ENCODE measurements at places on chromosomes 16 and 17.
A peak's percentile ranks its signal among the peaks of the same experiment; 100 is the strongest.

DNA sequence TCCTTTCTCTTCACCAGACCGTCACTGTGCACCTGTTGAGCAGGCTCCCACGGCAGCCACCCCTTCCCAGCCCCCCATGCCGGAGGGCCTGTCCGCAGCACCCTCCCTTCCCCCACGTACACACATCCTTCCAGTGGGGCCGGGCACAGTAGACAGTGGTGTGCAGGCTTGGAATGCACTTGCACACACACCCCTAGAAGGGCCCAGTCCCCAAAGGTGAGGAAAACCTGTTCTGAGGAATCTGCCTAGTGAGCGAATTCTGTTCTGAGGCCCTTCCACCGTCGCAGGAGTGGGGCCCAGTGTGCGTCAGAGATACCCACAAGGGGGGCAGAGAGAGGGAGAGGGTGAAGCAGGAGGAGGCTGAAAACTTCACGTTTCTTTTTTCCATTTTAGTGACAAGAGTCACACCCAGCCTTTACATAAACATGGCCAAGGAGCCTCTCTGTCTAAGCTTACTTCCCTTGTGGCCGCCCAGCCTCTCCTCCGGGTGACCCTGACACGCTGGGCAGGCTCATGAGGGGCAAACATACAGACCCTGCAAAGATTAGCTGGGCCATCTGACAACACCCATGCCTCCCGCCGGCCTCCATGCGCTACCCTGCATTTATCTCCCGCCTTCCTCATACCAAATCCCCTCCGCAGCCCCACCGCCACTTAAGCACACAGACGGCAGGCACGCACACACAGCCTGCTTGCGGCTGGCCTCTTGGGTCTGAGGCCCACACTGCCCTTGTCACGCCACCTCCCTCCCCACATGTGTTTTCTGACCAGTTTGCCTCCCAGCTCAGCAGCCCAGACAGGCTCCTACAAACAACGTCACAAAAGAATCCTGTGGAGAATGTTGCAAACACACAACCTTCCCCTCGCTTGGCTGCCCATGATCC lies 1.8 kb downstream of the ZBTB4 start:
- DNase-seq, result peak; percentile 59

GRCh38 chr16:6573577-6573976 lies 759.1 kb upstream of the RBFOX1 start:
- DNase-seq, result no peak

- no peak for DNase-seq
These were observed 27.8 kb upstream of the GHDC start for GRCh38 chr17:42221886-42222745.

DNA sequence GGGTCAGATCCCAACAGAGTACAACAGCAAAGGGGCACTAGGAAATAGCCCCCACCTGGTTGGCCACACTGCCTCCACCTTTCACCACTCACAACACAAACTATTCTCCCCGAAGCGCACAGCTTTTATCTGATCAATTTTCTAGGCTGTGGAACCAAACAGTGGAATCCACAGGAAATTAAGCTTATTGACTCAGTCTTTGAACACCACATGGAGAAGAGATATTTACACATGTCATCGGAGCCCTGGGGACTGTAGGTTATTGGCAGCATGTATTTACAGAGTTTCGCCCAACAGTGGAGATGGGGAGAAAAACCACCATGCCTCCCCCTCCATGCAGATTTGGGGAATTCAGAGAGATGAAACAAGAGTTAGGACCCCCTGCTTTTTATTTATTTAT lies 154.8 kb downstream of the XYLT1 start:
- no peak for DNase-seq

GRCh38 chr17:795721-796120 lies 13.6 kb downstream of the MRM3 start:
- no peak for DNase-seq

GRCh38 chr17:19237389-19238166 lies 412 bp downstream of the EPN2 start:
- DNase-seq, result peak; percentile 61

DNA sequence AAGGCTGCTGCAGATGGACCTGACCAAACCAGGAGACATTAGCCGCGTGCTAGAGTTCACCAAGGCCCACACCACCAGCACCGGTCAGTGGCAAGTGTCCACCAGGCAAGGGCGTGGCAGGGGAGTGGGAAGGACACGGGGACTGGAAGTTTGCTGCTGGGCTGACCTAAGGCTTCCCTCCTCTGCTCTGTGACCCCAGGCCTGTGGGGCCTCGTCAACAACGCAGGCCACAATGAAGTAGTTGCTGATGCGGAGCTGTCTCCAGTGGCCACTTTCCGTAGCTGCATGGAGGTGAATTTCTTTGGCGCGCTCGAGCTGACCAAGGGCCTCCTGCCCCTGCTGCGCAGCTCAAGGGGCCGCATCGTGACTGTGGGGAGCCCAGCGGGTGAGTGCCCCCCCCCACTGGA lies 4.8 kb downstream of the HSD11B2 start:
- no peak for DNase-seq

GRCh38 chr17:50787106-50787505 lies 19.8 kb upstream of the ANKRD40CL start:
- DNase-seq, result no peak

- no peak for DNase-seq
These were observed 36.4 kb downstream of the AKAP1 start for GRCh38 chr17:57121308-57122042.

DNA sequence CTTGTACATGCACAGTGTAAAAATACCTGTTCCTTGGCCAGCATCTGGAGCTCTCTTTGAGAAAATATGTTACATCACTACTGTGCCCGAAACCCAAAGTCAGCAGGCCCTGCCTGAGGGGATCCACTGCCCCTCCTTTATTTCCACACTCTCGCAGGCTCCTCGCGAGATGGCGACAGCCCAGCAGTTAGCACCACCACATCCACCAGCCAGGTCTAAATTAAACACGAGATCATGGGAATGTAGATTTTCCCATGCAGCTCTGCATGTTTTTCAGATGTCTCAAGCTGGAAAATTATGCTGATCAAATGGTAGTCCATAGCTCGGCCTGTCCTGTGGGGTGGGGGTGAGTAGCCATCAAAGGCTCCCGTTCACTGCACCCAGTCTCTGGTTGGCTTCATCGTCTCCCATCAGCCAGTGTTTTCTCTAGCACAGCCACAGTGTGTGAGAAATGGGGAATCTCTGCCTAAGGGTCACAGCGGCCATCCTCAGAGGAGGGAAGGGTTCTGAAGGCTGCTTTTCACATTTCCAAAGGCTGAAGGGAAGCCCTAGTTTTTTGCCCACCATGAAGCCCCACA lies 34.7 kb downstream of the EPN2 start:
- no peak for DNase-seq

DNA sequence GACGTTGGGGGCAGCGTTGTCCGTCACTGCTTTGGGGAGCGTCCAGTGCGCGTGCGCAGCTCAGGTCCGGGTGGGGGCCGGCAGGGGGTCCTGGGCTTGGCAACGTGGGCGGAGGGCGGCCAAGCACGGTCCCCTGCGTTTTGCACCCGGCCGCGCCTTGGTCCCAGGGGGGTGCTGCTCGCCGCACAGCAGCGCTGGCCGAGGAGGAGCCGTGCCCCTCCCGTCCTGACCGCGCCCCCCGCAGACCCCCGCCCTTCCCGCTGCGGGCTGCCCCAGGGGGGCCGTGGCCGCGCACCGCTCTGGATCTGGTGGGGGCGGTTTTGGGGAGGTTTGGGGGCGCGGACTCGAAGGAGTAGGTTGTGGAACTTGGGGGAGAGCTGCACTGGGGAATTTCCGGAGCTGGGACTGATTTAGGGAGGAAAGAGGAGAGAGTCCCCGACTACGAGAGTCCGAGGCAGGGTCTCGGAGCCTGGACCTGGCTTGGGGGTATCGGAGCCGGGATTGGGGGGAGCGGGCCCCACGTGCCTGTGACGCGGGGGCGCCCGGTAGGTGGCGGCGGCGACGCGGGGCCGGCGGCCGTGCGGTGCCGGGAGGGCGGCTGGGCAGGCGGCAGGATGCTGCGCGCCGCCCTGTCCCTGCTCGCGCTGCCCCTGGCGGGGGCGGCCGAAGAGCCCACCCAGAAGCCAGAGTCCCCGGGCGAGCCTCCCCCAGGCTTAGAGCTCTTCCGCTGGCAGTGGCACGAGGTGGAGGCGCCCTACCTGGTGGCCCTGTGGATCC lies at the start of gene SLC9A5:
Gene SLC9A5, plus strand, starts transcription at position 579 of the 777 bp plus-strand sequence. Its CDS starts 36 bp downstream, at position 615.
- DNase-seq, result peak; percentile 43

DNA sequence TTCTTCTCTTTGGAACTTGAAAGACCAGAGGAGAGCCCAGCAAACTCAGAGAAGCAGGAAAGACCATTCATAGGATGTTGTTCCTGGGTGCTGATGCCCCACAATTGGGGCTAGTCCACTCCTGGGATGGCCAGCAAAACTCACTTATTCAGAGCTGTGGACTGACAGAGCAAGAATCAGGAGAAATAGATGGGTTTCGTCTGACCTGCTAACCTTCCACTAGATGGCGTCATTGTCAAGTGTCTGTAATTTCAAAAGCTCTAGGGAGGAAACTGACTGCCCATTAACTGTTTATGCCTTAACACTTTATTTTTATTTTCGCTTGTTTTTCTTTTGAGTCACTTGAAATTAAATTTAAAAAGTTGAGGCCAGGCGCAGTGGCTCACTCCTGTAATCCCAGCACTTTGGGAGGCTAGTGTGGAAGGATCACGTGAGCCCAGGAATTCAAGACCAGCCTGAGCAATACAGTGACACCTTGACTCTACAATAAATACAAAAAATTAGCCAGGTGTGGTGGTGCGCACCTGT lies 28.7 kb upstream of the MILR1 start:
- DNase-seq, result no peak

- DNase-seq, result no peak
These were observed 34.3 kb downstream of the APPBP2 start for GRCh38 chr17:60491771-60492170.

DNA sequence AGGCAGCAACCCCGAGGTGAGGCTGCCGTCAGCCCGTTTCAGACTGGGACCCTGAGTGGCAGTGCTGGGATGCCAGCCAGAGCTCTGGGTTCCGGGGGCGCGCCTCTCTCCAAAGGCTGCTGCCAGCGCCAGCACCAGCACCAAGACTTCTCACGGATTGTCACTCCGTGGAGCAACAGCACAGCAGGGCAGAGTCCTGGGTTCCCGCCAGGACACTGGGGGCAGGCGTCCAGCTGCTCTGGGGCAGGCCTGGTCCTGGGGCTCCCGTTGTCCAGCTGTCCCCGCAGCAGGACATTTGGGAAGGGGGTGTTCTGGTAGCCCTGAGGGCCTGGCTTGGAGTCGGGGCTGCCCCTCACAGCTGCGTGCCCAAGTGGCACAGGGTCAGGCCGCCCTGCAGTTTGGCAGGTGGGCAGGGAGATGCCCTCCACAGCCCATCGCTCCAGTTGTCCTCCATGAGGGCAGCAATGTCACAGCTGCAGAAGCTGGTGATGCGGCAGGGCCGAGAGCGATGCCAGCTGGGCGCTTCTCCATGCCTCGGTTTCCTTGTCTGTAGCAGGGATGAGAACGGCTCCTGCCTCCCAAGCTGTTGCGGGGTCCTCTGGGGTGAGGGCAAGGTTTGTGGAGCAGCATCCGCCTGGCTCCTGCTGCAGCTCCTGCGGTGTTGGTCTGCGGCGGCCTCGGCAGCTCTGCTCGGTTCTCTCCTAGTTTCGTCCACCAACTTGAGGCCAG lies 137.3 kb upstream of the CIBAR2 start:
- DNase-seq, result no peak

- DNase-seq, result no peak
These were observed 192.5 kb downstream of the MSI2 start for GRCh38 chr17:57448759-57449283.

DNA sequence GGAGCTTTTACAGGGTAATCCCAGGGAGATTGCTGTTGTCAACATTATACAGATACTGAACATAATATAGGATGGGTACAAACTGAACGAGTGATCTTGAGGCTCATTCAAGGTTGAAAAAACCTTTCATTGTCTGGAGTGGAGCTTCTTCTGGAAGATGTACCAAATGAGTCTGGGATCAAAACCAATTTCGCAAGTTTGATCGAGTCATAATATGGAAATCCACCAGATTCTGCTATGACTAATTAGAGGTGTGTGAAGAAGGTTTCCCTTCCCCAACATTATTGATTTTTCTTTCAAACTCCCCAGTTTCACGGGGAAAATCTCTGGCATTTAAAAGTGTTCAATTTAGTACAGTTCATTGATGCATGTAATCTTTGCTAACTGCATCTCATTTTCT lies 324.1 kb downstream of the ZFHX3 start:
- no peak for DNase-seq

DNA sequence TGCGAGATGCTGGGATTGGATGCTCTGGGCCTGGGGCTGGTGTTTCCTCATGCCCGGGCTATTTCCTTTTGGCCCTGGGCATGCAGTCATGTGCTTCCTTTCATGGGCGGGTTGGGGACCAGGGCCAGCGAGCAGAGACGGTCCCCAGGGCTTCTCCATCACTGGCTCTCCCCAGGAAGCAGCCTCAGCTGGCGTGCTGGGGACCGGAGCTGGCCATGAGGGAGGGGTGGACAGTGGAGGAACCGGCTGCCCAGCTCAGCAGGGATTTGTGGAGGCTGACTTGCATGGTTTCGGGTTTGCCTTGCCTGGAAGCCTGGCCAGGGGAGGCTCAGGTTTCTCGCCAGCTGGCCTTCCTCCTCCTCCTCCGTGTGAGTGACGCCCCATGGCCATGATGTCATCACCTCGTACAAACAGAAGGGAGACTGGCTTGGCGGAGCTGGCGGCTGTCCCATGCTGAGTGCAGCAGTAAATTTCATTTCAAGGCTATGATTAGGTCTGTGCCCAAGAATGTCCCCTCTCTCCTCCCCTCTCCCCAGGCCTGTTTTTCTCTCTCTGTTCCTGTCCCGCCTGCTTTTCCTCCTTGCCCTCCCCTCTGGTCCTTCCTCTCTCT lies 8.9 kb upstream of the TIMP2 start:
- peak; percentile 95 for DNase-seq

GRCh38 chr17:28306954-28307401 lies 12.0 kb upstream of the TMEM97 start:
- no peak for DNase-seq

DNA sequence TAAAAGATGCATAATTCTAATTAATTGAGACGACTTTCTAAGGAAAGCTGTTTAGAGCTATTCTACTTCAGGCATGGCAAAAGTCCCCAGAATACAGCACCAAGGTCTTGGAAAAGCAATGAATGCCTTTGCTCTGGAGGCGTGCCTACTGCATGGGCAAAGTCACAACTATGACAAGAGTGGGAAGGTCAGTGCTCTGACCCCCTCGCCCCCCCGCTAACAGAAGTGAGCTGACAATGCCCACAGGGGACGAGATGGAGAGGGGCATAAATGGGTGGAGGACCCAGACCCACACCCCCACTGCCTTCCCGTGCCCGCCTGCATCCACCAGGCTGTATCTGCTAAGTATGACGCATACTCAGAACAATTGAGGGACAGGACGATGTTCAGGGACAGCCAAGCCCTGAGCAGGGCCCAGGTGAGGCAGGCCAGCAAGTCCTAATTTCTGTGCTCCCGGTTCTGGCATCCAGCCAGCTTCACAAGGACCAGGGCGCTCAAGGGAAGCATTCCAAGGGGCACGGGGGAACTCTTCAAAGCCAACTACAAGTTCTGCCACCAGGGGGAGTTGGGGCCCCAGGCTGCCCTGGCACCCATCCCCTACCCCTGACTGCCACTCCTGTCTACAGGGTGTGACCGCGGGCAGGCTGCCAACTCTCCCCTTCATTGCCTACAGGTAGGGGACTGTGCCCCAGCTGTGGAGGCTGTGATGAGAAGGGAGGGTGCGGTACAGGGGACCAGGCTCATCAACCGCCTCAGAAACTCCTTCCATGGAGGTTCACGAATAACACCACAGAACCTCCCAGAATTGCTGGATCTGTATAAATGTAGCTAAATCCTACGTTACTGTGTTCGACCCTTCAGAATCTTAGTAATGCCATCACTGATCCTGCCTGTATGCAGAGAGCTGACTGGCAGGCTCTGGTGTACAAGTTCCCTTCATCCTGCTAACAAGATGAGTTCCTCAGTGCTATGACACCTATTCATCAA lies 20.8 kb downstream of the NPRL3 start:
- DNase-seq, result peak; percentile 68

Data from left cardiac atrium (tissue), 4 donors.